Cardiac septum (tissue), 1 donor: ENCODE measurements at places on chromosomes 7 and 10. TPM values are rescaled to one million over a fixed set of nuclear protein-coding genes. Genes with fewer than 3 reads are reported as not detected.

- DNase-seq: no peak
These were observed at the start of gene CRHR2 for GRCh38 chr7:30682212-30683083. TSS of gene CRHR2 (minus strand) at chr7:30682456. CDS start at chr7:30682280, 176 bp downstream.

The KAZALD1 gene
- total RNA-seq: 12.1 TPM

DNA sequence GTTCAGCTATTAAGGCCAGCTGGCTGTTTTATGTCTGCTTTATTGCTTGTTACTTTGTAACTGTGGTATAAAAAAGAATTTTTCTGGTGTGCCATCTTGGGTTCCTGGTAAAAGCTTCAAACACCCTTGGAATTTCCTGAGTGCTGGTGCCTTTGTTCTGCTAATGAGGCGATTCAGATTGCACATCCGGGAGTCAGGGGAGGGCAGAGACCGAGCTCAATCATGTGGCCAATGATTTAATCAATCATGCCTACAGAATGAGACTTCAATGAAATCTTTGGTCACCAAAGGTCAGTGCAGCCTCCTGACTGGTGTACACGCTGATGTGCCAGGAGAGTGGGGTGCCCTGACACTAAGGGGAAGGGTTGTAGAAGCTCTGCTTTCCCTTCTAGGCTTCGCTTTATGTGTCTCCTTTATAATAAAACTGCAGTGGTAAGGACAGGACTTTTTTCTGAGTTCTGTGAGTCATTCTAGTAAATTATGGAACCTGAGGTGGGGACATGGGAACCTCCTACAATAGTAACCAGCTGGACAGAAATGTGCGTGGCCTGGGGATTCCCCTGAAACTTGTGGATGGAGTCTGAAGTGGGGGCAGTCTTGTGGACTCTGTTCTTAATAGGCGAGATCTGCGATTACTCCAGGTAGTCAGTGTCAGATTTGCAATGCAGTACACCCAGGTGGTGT lies 69.4 kb upstream of the OGDHL start:
- DNase-seq: no peak

The ADAM12 gene
- total RNA-seq: 1.3 TPM

GRCh38 chr7:12861070-12861469 lies 173.6 kb downstream of the ARL4A start:
- DNase-seq: no peak
